Activated naive CD4-positive, alpha-beta T cell treated with anti-CD3 and anti-CD28 coated beads for 36 hours (primary cell): ENCODE measurements at places on chromosomes 7 and 10.

DNA sequence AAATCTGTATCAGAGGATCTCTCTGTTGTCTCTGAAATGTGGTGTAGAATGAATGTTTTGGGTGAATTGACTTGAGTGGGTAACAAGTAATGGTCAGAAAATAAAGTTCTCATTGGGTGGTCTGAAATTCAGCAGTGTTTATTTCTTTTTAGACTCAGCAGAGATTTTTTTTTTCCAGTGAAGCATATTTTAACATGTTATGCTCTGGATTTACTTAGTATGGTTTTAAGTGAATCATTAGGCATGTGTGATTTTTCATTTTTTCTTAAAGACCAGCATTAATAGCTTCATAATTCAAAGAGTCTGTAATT is 63.5 kb downstream of the REEP3 start:
- no peak for DNase-seq

- DNase-seq: no peak
These were observed 650.4 kb upstream of the CELF2 start for GRCh38 chr10:10367264-10367663.

GRCh38 chr10:1293636-1294435 is 237.7 kb downstream of the WDR37 start:
- no peak for DNase-seq

- DNase-seq: no peak
These were observed 521.9 kb downstream of the TYW1 start for GRCh38 chr7:67518580-67518979.

DNA sequence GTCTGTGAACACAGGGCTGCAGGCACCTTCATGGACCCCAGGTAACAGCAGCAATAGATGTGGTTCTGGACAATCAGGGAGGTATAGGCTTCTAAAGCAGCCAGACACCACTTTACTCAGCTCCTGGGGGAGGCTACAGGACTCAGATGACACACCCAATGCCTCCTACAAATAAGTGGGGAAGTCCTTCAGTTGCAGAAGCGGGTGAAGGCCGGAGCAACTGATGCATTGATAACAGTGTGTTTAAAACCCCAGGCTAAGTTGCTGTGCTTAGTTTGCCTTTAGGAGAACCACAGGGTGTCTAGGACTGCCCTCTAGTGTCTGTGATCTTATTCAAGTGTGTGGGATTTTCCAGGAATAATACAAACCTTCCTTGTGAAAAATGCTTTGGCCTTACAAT is 5.9 kb upstream of the ITGA8 start:
- DNase-seq: peak; percentile 8

GRCh38 chr10:30587522-30588031 is 42.0 kb downstream of the LYZL2 start:
- no peak for DNase-seq

DNA sequence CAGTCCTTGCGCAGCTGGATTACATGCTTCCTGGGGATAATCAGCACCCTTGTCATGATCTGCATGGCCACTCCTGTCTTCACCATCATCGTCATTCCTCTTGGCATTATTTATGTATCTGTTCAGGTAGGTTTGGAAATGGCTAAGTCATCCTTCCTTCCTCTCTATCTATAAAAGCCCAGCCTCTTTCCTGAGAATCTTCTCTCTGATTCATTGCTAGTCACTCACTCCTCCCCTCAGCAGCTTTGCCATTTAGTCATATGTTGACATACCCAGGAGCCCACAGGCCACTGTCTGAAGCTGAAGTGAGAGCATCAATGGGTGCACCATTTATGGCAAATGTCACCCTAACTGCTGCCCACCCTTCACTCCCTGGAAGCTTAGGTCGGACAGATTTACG is 52.0 kb downstream of the ABCC2 start:
- peak; percentile 25 for DNase-seq
